Stimulated activated CD4-positive, alpha-beta T cell treated with anti-CD3 and anti-CD28 coated beads, Interleukin-1b, Interleukin-23, amount 100 ng/mL, for 24 hours (primary cell): ENCODE measurements at places on chromosomes 16 and 17.
A peak's percentile ranks its signal among the peaks of the same experiment; 100 is the strongest.

DNA sequence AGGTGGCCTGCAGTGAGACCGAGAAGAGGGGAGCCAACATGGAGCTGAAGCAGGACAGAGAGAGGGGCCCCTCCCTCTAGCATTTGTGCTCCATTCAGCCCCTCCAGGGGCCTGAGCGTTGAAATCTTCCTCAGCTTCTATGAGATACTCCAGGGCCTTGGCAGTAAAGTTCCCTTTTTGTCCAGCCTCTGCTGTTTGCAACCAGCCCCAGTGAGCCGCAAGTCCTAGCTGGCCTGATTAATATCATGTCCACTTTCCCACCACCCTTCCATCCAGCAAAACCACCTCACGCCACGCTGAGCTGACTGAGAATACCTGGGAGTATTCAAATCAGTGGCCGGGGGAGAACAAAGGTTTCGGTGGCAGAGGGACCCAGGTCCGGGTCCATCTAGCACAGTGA, 11.7 kb upstream of the RPH3AL start:
- no peak for DNase-seq

DNA sequence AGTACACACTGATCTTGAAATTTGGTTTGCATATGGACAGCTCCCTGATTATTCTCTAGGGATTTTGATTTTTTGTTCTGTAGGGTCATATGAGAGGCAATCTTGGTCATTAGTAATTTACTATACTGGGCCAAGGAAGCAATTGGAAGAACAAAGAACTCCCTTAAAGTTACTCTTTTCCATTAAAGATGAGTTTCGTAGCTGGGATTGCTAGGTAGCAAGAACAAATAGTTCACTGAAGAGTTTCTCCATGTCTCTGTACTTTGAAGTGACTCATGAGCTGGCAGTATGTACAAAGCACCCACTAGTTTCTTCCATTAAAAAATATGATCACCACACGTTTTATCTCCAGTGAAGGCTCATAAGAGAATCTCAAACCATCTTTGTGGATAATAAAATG, 6.2 kb upstream of the BCAS3 start:
- DNase-seq = no peak

- DNase-seq = no peak
These were observed at the start of gene GRIN2A for GRCh38 chr16:10182222-10183053. GRIN2A (minus strand) TSS chr16:10182428; CDS start chr16:10180411, 2,017 bp downstream.

DNA sequence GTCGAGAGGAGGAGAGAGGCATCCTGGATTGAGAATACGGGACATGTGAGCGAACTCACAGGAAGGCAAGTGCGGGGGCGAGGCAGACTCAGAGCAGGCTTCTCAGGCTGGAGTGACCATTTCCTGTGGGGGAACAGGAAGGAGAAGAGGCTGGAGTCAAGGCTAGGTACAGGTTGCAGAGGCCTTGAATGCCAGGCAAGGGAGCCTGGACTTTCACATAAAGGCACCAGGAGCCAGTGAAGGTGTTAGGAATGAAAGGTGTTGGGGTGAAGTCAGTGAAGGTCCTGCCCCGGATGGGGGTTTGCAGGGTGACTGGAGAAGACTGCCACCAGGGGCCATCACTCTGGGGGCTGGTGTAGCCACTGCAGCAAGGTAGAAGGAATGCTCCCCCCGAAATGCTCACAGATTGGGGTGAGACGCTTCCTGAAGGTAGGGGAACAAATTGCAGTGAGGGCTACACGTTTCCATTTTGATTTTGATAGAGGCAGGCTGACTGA, 5.3 kb upstream of the GPRC5C start:
- DNase-seq = no peak

DNA sequence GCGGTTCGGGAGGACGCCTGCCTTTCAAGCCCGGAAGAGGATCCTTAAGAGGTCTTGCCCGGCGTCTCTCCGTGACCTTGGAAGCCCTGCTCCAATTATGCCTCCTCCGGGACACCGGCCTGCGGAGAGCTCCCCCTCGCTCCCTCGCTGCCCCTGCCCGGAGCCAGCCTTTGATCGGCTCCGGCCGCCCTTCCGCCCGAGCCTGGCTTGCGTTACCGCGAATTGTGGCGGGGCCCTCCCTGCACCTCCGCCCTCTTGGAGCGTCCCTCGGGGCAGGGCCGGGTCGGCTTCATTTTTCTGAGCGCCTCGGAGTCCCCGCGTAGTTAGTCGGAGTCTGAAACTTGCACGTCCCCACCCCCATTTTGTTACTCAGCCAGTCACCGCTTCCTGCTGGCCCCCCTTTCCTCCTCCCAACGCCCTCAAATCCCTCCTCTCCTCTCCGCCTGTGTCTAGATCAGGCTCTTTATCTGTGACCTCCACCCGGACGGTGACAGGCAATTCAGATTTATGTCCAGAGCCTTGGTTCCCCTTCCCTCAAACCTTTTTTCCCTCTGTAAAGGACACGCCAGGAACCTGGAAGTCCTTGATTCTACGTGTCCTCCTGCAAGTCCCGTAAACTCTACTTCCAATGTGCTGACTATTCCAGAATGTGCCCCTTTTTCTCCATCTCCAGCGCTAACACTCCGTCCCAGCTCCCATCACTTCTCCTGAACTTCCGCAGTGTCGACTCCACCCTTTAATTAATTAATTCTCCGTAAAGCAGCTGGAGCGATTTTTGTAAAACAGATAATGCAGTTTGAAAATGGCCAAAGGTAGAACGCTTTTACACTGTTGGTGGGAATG, 569 bp upstream of the RABEP2 start:
- DNase-seq = peak; percentile 71

- no peak for DNase-seq
These were observed 42.2 kb downstream of the TBCD start for GRCh38 chr17:82793974-82794630.

GRCh38 chr17:44112284-44113280, 10.9 kb downstream of the HDAC5 start:
- DNase-seq = no peak

- no peak for DNase-seq
These were observed 3.8 kb upstream of the DNAH2 start for GRCh38 chr17:7713782-7714181.

GRCh38 chr16:50213939-50214519, 52.3 kb upstream of the ADCY7 start:
- no peak for DNase-seq

DNA sequence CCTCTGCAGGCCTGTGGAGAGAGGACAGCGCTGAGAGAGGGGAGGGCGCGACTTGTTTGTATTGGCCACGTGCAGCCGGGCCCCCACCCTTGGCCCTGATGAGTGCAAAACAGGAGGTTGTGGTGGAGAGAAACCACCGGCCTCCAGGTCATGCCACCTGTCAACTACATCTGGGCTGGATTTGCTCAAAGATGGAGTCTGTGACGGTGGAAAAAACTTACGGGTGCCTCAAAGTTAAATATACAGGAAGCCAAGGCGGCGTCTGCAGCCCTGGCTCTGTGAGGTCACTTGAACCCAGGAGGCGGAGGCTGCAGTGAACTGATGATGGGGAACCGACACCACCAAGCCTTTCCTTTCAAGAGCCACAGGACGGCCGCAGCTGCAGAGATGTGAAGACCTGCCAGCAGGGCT, 15.7 kb downstream of the C16orf74 start:
- no peak for DNase-seq

DNA sequence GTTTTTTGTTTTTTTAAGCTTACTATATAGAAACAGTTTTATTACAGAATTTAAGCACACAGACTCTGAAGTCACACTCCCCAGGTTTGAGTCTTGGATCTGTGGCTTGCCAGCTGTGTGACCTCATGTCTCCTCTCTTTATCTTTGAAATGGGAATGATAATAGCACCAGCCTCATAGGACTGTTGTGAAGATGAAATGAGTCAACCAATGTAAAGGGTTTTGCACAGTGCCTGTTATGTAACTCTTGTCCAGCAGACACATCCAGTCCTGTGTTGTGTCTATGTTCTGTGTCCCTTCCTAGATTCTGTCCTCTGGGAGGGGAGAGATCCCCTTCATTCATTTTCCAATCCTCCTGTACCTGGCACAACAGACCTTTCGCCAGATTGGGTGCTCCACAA, 3.1 kb upstream of the CPD start:
- DNase-seq = no peak

- DNase-seq = no peak
These were observed 126.2 kb downstream of the WSCD1 start for GRCh38 chr17:6196355-6196754.

DNA sequence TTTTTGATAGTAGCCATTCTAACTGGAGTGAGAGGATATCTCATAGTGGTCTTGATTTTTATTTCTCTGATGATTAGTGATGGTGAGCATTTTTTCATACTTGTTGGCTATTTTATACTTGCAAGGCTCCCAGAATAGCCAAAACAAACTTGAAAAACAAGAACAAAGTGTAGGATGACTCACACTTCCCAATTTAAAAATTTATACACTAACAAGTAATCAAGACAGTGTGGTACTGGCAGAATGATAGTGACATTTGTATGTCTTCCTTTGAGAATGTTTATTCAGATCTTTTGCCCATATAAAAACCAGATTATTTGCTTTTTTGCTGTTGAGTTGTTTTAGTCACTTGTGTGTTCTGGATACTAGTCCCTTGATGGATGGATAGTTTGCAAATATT, 17.8 kb downstream of the SPECC1 start:
- no peak for DNase-seq

GRCh38 chr17:45396496-45397205, 36.0 kb downstream of the ARHGAP27 start:
- DNase-seq = no peak

DNA sequence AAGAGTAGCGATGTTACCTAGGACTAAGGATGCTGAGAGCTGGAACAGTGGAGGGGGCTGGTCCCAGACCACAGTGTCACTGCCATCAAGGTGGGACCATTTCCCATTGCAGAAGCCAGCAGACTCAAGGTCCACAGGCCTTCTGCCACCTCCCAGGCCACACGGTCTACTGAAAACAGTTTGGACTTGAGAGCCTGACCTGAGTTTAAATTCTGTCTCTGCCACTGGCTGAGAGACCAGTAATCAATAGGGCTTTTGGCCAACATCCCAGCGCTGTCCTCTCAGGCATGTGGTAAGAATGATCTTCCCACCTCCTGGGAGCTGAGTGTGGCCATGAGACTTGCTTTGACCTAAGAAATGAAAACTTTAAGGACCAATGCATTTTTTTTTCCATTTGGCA, 331.4 kb upstream of the CDH5 start:
- no peak for DNase-seq

DNA sequence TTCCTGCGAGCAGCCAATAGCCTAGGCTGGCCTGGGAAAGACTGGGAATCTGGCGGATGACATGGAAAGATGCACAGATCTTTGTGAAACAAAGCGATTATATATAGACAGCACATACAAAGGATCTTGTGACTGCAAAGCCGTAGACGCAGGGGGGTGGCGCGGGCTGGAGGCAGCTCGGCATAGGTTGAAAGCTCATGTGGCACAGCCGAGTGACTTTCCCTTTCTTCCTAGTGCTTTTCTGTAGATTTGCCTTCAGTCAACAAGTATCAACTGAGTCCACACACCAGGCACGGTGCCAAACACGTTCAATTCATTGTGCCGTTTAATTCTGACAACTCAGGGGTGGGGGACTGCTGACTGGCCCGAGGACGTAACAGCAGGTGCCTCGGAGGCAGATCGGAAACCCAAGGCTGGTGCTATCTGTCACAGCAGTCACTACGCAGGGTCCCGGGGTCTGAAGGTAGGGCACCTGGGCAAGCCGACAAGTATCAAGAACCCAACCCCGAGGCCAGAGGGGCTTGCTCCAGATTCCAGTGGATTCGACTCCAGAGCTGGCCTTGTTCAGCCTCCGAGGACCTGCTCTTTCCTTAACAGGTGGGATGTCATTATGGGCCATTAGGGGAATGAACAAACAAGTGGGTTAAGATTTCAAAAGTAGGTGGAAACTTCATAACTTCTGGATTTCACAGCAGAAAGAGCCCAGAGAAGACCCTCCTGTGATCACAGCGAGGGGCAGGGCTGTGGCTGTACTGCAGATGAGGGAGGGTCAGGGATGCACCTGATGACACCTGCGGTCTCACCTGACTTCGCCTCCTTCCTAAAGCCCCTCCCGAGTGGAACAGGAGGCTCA, 5.9 kb downstream of the PAM16 start:
- DNase-seq = no peak

GRCh38 chr17:33338242-33338641, 45.1 kb upstream of the ASIC2 start:
- no peak for DNase-seq

GRCh38 chr17:73878923-73879322, 234.7 kb upstream of the SDK2 start:
- DNase-seq = no peak

- DNase-seq = no peak
These were observed 10.3 kb downstream of the LYRM1 start for GRCh38 chr16:20910781-20911321.

DNA sequence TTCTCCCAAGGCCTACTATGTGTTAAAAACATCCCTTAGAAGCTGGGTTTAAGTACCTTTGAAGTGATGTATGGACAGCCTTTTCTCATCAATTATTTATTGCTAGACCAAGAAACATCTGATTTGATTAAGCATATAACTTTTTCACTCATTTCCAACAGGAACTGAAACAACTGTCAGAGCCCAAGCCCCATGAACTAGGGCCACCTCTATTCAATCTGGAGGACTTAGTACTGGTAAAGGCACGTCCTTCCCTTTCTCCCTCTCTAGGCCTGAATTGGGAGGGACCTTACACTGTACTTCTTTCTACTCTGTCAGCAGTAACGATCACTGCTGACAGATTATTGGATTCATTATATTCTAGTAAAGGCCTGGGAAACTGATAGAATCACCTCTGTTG, 612.0 kb upstream of the CDH8 start:
- no peak for DNase-seq

- no peak for DNase-seq
These were observed 21.1 kb upstream of the DOK4 start for GRCh38 chr16:57507136-57508034.

DNA sequence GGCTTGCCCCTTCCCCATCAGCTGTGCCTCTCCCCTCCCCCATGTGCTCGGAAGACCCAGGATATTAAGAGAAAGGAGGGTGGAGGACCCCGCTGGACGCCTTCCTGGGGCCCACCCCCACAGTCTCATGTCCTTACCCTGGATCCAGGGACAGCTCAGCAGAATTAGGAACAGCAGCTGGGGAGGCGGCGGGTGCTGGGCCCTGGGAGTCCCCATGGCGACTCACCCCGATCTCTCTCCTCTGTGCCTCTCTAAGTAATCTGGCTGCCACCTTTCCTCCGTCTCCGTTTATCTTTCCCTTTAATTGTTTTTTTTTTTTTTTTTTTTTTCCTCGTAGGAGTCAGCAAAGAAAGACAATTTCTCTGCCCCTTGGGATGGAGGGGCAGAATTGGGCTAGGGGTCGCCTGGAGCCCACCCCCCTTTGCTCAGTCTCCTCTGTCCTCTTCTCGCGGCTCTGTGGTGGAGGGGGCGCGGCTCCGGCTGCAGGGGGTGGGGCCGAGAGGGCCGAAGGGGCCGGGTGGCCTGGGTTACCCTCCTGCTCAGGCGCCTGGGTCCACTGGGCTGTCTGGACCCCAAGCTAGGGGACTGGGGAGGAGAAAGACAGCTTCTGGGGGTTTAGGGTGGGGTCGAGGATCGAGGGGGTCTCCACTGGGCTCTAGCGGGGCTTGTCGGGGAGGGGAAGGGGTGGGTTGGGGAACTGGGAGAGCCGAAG, 390 bp downstream of the SEZ6L2 start:
- no peak for DNase-seq

- no peak for DNase-seq
These were observed 14.4 kb upstream of the RNF213 start for GRCh38 chr17:80246266-80246681.
